ENCODE measurements at places on chromosomes 12 and 14.

- peak; percentile 75 for DNase-seq
These were observed 3.3 kb upstream of the NTF3 start for GRCh38 chr12:5428332-5429221.

GRCh38 chr12:98587084-98587483, 6.4 kb upstream of the SLC25A3 start:
- DNase-seq: no peak

- DNase-seq: no peak
These were observed 96.8 kb downstream of the EXOC5 start for GRCh38 chr14:57171903-57172302.

DNA sequence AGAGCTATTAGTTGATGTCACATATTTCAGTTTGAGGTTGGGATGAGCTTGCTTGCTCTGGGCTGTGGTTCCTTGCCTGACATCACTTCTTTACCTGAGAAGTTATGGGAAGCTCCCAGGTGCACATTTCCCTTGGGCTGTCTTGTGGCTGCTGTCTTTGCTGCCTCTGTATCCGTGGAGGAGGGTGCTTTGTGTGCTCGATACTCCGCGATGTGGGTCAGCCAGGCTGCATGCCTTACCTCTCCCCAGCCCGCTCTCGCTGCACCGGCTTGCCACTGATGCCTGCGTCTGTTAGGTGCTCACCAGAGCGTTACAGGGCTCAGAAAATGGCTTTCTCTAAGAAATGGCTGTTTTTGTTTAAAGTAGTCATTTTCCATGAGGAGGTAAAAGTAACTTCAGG, 19.6 kb downstream of the PELI2 start:
- DNase-seq: no peak

GRCh38 chr14:75880512-75880911, 101.3 kb downstream of the TGFB3 start:
- DNase-seq: no peak

GRCh38 chr12:10293570-10294227, 14.0 kb upstream of the KLRD1 start:
- no peak for DNase-seq

DNA sequence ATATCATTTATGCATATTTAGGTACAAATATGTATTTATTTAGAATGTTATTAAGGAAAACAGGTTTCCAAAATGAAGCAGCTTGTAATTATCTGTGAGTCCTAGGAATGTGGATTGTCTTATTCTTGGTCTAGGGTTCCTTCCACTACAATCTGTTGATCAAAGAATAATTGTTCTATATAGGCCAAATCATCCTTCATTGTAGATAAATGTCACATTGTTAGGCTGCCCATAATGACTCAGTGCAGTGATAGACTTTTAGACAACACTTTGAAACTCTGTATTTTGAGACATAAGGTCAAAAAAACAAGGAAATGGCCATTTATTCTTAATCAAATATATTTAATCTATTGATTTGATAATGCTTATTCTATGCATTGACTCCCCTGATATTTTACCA, 283.0 kb downstream of the ACSS3 start:
- DNase-seq: no peak

GRCh38 chr12:51020448-51021182, 5.6 kb downstream of the SLC11A2 start:
- DNase-seq: no peak

- DNase-seq: no peak
These were observed 6.5 kb upstream of the LGMN start for GRCh38 chr14:92754966-92755365.

DNA sequence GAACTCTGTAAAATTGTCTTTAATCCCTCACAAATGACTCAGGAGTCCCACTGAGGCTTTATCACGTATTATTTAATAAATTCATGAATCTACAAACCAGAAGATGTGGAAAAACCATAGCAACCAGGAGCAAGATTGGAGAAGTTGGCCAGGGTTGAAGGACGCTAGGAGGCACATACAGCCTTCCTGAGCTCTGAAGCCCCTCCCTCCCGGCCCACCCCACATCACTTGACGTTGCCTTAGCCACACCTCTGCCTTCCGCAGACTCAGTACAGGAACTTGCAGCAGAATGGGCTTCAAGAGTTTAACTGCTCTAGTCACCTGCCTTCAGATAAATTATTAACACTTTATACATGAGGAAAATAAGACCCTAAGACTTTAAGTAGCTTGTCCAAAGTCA, 33.9 kb downstream of the SLC35F4 start:
- peak; percentile 52 for DNase-seq

DNA sequence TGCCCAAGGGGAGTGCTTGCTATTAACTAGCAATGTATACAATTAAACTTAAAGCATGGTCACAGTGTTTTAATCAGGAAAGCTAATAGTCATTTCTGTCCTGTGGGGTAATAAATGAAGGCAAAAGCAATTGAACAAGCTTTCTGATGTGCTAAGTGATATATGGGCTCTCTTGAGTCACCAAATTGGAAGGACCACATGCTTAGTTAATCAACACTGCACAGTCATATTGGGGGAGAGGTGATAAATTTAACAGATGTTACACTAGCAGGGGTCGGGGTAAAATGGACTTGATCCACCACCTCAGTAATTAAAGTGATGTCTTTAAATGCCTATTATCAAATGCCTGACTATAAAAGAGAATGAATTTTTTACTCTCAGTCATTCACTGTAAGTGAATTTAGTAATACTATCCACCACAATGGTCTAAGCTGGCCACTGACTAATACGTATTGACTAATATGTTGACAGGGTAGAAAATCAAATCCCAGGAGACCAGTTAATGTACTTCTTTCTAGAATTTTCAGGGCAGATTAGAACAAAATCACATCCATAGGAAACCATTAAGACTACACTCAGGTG, 736.3 kb downstream of the RPS29 start:
- DNase-seq: no peak

- DNase-seq: no peak
These were observed 6.9 kb downstream of the PAH start for GRCh38 chr12:102910137-102910536.

DNA sequence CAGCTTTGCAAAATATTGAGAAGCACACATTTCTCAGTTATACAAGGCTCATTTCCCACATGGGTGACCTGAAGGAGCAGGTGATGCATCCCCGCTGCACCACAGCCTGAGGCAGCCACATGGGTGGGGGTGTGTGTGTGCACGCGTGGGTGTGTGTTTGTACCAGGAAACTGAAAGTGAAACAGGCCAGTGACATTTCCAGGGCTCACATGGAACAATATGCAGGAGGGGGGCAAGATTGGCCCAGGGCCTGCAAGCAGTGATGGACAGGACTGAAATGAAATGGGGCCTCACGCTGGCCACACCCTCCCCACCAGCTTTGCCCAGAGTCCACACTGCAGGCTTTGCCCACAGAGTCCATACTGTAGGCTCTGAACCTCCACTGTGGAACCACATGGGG, 154.2 kb upstream of the PARP11 start:
- no peak for DNase-seq

- DNase-seq: no peak
These were observed 1352.9 kb downstream of the TMEM121 start for GRCh38 chr14:106879241-106879640.

GRCh38 chr12:52007158-52007921, 594 bp downstream of the TAMALIN start:
- DNase-seq: no peak

DNA sequence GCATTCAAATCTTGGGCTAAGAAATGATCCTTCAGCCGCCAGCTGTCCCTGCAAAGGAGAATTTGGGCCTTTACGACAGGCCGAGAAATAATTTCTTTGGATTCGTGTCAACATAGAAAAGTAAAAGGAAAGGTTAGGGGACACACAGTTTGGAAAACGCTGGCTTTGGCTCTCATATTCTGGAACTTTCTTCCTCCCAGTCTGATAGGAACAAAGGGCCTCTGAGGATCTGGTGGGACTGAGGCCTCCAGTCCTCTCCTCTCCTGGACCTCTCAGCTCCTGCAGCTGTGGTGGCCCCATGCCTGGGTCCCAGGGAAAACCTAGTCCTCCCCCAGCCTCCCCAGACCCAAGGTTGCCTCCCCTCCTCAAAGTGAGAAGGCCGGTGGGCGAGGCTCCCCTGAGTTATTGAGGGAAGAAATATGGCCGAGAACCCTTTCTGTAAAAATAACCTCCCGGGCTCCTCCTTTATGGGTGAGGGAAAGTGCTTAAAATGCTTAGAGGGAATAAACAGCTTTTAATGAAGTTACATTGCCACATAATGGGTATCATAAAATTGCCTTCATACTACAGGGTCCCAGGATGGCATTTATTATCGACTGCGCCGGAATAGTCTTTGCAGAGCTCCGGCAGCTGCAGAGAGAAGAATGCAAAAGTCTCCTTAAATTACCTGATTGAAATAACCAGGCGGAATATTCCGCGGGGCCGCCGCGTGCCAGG, 188.3 kb downstream of the PHETA1 start:
- no peak for DNase-seq

- peak; percentile 83 for DNase-seq
These were observed 293.0 kb upstream of the TBX3 start for GRCh38 chr12:114976959-114977358.

DNA sequence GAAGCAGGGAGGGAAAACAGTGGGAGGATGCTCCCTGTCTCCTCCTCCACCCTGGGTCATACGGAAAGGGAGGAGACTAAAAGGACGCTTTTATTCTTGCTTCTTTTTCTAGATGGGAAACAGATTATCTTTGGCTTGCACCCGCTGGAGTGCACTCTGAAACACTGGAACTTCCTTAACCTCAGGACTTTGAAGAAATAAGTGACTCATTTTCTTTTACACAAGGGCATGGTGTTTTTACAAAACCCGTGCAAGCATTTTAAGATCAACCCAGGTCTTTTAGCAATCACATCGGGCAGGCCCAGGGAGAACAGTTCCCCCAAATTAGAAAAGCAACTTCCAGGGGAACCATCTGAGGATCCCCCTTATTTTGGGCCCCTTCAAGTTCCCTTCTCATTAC, 80.9 kb upstream of the TSPAN11 start:
- no peak for DNase-seq

DNA sequence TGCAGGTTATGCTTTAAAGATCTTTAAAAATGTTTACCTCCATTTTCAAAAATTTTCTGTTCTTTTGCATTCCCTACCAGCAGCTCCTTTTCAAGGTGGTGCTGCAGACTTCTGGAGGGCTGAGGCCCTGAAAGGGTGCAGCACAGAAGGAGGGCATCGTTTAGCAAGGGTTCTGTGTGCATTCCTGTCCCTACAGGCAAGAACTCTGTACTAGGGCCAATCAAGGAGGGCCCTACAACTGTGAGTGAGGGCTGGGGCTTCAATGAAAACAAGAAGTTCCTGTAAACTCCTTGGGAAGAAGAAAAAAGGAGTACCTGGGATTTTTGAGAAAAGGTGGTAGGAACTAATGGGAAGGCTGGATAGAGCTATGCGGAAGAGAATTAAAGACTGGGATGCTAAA, 50.7 kb upstream of the CSRP2 start:
- no peak for DNase-seq

DNA sequence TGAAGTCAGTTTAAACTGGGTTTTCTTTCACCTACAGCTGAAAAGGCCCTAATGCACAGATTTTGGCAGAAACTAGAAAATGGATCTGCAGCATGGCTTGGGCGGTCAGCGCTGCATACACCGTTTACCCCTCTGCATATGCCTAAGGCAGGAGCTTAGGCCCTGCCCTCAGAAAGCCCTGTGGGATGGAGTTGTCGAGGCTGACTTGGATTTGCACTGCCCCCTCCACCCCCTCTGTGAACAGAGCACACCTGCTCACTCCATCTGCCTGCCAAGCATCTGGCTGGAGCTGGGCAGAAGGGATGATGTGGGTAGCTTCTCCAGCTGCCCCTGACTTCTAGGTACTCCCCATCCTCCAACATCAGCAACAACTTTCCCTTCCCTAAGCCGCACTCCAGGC, 41.9 kb downstream of the TTC7B start:
- no peak for DNase-seq

- peak; percentile 70 for DNase-seq
These were observed 45.8 kb downstream of the ETV6 start for GRCh38 chr12:11695321-11695720.

DNA sequence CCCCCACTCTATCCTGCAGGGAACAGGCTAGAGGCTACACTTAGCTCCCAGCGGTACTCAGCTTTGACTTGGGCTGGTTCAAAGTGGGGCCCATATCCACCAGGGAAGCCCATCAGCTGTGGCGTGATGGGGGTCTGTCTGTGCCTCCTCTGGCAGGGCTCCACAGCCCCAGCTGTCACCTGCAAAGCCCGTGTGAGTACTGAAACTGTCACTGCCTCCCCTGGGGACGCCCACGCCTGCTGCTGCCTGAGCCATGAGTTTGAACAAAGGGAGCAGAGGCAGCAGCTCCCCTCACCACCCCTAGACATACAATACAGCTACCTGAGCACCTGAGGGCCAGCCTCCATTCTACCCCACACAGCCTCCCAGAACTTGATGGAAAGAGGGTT, 5.0 kb downstream of the REM2 start:
- no peak for DNase-seq

- DNase-seq: peak; percentile 98
These were observed 16.5 kb upstream of the IFT81 start for GRCh38 chr12:110107369-110108281.

- no peak for DNase-seq
These were observed 50.7 kb upstream of the DLK1 start for GRCh38 chr14:100675699-100676684.

DNA sequence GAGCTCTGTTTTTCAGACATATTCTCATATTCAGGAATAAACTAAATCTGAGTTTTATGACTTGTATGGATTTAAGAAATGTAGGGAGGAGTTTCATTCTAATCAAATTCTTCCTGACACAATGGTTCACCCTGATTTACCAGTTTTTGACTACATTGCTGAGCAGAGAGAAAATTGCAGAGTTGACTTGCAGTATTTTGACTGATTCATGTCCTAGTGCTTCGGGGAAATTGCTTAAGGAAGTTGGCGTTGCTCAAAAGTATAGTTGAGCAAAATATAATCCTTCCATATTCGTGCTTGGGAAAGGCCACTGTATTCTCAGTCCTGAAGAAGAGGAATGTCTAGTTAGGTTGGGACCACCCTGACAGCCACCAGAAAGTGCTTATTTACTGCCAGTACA, 1.3 kb upstream of the TWF1 start:
- DNase-seq: no peak

DNA sequence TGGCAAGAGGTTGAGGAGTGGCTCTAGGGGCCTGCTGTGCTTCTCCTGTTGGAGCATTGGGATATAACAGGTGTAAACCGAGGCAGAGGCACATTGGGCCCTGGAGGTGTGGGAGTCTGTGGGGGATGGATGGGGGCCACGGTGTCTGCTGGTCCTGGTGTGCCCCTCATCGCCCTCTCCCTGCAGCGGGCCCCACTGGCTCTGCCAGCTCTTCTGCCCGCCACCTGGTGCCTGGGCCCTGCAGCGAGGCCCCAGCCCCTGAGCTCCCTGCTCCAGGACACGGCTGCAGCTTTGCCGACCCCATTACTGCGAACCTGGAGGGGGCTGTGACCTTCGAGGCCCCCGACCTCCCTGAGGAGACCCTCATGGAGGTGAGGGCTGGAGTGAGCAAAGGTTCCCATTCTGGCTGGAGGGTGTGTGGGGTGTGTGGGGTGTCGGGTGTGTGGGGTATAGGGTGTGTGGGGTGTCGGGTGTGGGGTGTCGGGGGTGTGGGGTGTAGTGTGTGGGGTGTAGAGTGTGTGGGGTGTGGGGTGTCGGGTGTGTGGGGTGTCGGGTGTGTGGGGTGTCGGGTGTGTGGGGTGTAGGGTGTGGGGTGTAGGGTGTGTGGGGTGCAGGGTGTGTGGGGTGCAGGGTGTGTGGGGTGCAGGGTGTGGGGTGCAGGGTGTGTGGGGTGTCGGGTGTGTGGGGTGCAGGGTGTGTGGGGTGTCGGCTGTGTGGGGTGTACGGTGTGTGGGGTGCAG, 10.6 kb upstream of the PUS1 start:
- no peak for DNase-seq
